ENCODE measurements at places on chromosomes 2 and 18.

DNA sequence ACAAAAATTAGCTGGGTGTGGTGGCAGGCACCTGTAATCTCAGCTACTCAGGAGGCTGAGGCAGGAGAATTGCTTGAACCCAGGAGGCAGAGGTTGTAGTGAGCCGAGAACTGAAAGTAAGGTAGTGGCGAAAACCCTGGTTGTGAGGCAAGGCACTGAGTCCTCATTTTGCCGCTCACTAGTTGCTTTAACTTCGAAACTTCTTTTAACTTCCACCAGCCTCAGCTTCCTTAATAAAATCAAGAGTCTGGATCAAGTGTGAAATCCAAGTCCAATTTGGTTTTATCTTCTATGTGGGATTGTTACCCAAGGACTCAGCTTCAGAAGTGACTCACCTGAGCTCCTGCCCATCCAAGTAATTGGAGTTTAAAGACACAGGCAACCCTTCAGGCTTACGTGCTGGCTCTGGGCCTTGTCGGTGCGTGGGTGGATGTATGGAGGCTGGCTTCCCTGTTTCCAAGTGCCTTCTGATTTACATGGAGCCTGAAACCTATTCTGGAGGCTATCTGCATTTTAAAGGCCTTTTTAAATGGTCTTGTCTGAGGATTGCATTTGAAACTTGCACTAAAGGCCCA is 374.2 kb upstream of the ID2 start:
- DNase-seq: no peak

DNA sequence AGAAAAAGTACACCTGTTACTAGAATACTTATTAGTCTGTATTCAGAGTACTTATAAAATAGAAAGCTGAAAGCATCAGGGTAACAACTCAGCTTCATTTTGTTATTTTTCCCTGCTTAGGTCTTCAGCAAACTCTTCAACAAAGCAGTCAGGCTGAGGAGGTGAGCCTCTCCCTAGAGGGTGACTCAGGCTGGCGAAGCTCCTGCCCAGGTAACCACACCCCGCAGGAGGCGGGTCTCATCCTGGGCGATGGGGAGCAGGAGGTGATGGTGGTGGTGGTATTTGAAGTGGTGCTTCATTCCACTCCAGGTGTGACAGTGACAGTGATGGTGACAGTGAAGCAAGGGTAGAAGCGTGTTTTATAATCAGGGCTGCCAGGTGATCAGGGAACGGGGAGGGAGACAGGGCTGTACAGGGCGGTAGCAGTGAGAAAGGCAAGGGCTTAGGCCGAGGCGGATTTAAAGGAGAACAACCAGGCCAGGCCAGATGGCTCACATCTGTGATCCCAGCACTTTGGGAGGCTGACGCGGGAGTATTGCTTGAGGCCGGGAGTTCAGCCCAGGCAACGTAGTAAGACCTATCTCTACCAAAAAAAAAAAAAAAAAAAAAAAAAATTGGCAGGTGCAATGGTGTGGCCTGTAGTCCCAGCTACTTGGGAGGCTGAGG is 127.1 kb downstream of the SOCS6 start:
- no peak for DNase-seq

DNA sequence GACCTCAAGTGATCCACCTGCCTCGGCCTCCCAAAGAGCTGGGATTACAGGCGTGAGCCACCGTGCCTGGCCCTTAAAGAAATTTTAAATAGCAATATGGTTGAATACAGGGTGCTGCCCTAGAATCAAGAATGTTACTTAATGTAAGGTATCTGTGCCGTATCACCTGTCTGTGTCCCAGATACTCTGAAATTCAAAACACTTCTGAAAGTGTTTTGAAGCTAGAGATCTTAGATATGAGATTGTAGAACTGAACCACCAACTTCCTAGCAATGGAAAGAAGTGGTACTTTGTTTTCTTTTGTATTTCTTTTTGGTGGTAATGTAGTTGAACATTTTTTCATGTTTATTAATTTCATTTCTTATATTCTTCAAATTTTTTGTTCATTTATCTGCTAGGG is 13.0 kb downstream of the PTPN4 start:
- DNase-seq: no peak

DNA sequence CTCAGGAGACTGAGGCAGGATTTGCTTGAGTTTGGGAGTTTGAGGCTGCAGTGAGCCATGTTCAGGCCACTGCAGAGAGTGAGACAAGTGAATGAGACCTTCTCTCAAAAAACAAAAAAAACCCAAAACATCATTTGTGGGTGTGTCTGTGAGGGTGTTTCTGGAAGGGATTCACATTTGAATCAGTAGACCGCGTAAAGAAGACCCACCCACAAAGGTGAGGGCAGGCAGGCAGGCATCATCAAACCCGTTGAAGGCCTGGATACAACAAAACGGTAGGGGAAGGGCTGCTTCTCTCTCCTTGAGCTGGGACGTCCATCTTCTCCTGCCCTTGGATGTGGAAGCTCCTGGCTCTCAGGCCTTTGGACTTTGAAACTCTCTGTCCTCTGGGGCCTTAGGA is 25.4 kb downstream of the CDKL4 start:
- DNase-seq: no peak

GRCh38 chr2:31137211-31138036 is 816 bp downstream of the GALNT14 start:
- peak; percentile 36 for DNase-seq

DNA sequence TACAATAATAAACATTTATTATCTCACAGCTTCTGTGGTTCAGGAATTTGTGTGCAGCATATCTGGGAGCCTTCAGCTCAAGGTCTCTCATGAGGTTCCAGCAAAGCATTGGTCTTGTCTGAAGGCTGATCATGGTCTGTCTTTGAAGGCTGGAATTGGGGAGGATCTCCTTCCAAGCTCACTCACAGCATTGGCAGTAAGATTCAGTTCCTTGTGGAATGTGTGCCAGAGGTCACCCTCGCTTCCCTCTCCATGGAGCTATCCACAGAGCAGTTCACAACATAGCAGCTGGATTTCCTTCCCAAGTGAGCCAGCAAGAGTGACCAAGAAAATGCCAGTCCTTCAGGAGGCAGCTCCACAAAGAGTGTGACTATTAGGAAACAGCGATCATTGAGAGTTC is 202.2 kb upstream of the ST6GAL2 start:
- no peak for DNase-seq

GRCh38 chr18:45687621-45688020 is 36.4 kb upstream of the SLC14A1 start:
- DNase-seq: no peak

DNA sequence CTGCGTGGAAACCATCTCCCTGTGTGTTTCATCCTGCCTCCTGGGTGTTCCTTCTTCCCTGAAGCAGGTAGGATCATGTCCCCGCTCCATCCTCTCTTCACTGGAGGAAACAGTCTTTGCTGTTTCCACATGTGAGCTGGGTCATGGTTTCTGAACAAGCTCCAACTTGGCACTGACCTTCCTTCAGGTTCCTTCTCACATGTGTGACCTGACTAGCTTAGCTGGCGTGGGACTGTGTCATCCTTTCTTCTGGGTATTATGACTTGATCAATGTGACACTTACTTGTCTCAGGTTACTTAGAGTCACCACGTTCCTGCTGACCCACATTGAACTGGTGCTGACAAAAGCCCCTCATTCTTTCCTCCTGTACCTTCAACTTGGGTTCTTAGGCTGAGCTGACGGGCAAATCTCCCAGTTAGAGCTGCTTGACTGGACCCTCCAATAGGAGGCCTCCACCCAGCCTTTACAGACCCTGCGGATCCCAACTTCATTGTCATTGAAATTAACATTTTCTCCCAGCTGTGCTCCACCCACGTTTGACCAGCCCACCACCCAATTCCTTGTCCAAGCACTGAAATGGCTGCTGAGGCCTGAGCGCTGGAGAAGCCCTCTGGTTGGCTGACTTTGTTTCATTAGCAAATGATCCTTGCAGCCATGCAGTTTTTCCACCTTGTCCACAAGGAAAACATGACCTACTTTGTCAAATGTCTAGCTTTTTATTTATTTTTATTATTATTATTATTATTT is 128.1 kb downstream of the DDX1 start:
- no peak for DNase-seq

- DNase-seq: no peak
These were observed 467.0 kb upstream of the RAB12 start for GRCh38 chr18:8142131-8142711.

GRCh38 chr18:35739778-35740177 is 158.2 kb downstream of the GALNT1 start:
- no peak for DNase-seq

DNA sequence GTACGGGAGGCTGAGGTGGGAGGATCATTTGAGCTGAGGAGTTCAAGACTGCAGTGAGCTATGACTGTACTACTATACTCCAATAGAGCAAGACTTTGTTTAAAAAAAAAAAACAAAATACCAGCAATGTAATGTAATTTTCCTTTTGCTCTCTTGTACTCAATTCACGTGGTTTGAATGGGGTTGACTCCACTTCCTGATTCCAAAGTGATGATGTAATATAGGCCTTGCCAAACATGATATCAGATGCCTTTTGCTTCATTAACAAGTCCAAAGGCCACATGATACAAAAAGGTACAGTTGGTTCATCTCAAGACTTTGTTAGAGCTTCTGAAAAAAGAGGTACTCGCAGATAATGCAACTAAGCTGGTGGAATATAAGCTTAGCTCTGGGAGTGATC is 321.8 kb downstream of the ZEB2 start:
- DNase-seq: peak; percentile 63

DNA sequence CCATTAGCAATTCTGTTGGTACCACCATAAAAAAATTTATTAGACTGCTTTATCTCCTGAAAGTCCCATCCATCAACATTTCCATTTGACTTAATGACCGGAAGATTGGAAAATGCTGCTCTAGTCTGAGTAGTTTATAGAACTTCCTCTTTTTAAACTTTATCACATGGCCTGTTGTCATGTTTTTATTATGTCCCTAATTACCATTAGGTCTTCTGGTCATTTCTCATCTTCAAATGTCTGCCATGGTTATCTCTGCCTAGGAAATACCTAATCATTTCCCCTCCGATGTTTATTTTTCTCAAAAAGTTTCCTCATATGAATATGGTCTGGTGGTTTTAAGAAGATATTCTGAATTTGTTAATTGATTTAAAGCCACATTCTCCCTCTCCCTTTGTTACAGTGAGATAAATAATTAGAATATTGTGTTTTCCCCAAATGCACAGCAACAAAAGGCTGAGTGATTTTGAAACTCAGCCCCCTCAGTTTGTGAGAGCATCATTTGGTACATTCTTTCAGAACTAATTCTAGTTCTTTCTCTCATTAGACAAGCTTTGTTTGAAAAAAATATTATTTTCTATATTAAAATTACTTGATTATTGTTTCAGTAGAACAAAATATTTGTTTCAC is 317.1 kb upstream of the ST6GAL2 start:
- DNase-seq: no peak

- DNase-seq: no peak
These were observed 812.6 kb upstream of the LRATD1 start for GRCh38 chr2:13819896-13820295.

GRCh38 chr2:190280565-190281350 is 38.9 kb downstream of the HIBCH start:
- DNase-seq: no peak

- no peak for DNase-seq
These were observed 16.2 kb downstream of the MRO start for GRCh38 chr18:50803592-50803991.

GRCh38 chr2:177721818-177722567 is 329.4 kb downstream of the AGPS start:
- DNase-seq: no peak

GRCh38 chr18:2050702-2051201 is 520.6 kb downstream of the METTL4 start:
- peak; percentile 87 for DNase-seq

- no peak for DNase-seq
These were observed 698 bp upstream of the TMEM237 start for GRCh38 chr2:201644001-201644400.

GRCh38 chr2:126703311-126703710 is 47.4 kb downstream of the GYPC start:
- no peak for DNase-seq

- DNase-seq: no peak
These were observed 690.0 kb downstream of the ARHGAP15 start for GRCh38 chr2:143819190-143819735.

DNA sequence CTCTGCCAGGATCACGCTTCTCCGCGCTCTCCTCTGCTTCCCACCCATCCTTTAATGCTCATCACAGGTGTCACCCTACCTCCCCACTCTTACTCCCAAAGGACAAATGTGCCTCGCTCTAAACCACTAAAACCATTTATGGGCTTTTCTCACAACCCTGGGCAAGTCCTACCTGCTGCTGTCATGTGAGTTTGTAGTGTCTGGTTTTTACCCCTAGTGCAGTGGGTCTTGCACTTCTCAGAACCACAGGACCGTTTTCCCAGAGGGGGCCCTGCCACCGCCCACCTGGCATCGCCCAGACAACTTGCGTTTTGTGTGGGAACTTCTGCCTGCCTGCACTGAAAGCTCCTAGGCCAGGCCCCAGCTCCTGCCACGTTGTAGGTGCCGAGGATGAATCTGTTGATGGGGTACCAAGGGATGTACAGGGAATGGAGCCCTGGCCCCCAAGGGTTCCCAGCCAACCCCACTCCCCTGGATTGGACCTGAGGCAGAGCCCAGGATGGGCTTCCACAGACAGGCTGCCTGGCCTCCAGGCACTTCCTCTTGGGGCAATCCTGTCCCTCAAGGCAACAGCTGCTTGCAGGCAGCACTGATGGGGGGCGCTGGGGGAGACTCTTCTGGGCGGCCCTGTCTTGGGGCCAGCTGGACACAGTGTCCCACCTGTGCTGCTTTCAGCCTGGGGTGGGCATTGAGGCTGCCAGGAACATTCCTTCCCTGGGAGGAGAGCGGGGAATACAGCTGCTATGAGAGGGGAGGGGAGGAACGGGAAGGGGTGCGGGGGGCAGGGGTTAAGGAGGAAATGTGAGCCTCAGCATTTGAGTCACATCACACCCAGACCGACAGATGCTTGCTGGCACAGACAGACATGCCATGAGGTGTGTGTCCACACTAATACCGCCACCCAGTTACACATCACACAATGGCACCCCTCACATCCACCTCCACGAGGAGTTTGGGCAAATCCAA is 176.3 kb downstream of the ZFP36L2 start:
- DNase-seq: no peak

- no peak for DNase-seq
These were observed 47.5 kb upstream of the SP3 start for GRCh38 chr2:174012347-174013314.

GRCh38 chr2:64654063-64654811 is 524 bp upstream of the SERTAD2 start:
- DNase-seq: peak; percentile 94

DNA sequence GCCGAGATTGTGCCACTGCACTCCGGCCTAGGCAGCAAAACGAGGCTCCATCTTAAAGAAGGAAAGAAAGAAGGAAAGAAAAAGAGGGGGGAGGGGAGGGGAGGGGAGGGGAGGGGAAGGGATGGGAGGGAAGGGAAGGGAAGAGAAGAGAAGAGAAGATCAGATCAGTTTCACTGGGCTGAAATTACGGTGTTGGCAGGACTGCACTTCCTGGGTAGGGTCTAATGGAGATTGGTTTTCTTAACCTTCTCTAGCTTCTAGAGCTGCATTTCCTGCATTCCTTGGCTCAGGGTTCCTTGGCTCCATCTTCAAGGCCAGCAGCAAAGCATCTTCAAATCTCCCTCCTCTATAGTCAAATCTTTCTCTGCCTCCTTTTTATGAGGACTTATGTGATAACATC is 349.1 kb upstream of the CRIM1 start:
- DNase-seq: no peak

GRCh38 chr2:21288739-21289520 is 165.2 kb downstream of the TDRD15 start:
- DNase-seq: no peak

GRCh38 chr2:163859951-163860350 is 124.1 kb upstream of the FIGN start:
- no peak for DNase-seq
